ENCODE measurements at places on chromosomes 5 and 9.

DNA sequence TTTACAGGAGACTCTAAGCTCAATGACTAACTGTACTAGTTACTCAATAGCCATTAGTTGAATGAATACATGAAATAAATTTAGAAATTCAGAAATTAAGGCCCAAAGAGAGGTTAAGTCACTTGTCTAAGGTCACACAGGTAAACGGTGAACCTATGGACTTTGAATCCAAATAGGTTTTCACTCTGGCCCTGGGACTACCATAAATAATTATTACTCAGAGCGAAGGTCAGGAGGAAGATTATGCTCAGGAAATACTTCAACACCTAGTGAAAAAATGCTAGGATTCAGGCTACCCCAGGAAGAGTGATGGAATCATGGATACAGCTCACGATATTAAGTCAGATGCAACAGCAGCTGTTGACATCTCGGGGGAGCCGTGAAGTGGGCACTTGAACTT is 417.4 kb downstream of the GABRG2 start:
- DNase-seq, result no peak

DNA sequence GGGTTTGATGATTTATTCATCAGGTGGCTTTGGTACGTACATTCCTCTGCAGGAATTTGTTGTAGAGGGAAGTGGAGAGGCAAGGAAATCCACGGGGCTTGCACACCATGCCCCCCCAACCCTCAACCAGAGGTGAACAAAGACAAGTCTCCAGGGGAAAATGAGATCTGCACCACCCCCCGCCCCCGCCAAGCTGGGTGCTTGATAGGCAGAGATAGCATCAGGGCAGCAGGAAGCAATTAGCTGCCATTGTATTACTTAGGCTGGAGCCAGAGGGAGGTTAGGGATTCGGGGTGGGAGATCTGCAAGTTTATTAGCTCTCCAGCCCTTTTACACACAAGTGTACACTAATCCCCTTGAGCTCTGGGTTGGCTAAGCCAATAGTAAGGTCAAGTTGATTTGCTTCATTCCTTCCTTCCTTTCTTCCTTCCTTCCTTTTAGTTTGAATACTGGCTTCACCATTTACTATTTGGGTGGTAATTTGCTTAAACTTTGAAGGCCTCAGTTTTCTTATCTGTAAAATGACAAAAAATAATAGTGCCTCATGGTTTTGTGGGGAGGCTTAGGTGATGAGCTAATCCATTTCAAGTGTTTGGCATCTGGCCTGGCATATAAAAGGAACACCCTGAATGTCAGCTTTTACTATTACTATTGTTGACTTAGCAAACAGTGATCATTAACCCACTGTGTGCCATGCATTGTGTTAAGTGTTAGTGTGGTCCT is 34.1 kb downstream of the SPRY4 start:
- no peak for DNase-seq

- no peak for DNase-seq
Measured at GRCh38 chr9:108552459-108553040, 303.2 kb downstream of the ACTL7B start.

GRCh38 chr9:134420974-134421432 is 94.7 kb downstream of the RXRA start:
- DNase-seq, result no peak

GRCh38 chr5:81163651-81164050 is 69.5 kb upstream of the CKMT2 start:
- no peak for DNase-seq

DNA sequence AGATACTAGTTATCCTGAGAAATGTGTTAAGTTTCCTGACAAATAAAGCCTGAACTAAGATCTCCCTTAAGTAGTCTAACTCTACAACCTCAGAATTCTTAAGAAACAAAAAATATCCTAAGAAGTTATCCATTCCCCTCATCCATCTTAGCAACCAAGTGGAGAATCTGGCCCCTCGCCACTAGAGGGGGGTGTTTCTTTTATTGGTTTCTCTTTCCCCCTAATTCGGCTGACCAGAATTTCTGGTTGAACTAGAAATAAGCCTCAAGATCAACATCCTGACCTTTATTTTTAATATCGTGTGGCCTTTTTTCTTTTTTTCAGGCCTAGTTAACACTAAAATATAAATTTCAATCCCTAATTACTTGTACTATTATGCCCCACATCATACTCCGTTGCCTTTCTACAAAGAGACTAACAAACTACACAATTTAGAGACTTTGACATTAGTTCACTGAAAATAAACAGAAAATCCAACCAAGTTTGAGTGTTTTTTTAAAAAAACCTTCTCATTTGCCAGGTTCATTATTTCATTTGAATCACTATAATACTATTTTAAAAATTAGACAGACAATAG is 14.3 kb upstream of the NR4A3 start:
- DNase-seq, result peak; percentile 76

- DNase-seq, result no peak
Measured at GRCh38 chr5:67234671-67235176, 38.1 kb upstream of the CD180 start.
